ENCODE measurements at places on chromosomes 3 and 15.

DNA sequence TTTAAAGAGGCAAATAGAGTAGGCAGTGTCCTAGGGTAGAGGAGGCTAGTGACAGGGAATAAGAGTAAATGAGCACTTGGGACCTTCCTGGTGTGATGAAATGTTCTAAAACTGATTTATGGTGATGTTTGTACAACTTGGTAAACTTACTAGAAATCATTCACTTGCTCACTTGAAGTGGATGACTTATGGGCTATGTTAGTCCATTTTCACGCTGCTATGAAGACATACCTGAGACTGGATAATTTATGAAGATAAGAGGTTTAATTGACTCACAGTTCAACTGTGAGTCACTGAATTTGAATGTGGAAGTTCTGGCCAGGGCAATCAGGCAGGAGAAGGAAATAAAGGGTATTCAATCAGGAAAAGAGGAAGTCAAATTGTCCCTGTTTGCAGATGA lies 31.7 kb upstream of the DHX36 start:
- no peak for DNase-seq

GRCh38 chr15:52383100-52383588 lies 87.5 kb upstream of the MYO5C start:
- no peak for DNase-seq

DNA sequence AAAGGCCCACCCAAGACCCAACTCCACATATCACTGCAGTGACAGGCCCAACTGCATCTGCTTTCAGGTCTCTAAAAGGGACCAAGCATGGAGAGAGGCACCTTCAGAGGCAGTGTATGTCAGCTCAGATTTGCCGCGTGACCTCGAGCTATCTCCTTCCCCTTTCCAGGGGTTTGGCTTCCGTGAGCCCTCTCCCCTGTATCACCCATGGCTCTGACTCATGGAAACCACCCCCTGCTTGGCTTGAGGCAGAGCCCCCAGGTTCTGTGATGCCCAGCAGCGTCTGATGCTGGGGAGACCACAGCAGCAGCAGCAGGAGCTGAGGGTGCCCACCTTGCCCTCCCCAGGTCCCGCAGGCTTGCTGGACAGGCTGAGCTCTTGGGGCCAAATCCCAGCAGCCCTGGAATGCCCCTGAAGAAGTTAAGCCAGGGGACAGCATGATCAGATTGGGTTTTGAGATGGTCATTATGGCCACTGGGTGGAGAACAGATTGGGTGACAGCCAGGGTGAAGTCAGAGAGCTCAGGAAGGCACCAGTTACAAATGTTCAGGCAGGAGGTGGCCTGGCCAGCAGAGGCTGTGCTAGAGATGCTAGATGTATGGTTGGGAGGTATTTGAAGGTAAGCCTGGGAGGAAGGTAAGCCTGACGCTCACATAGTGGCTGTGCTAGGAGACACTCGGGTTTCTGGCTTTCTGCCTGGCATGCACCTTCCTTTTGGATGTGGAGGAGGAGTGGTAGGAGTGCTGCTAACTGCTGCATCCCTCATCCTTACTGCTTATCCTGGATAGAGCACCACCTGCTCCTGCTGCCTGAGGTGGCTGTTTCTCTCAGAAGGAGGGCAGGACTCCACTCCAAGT lies 42.9 kb downstream of the FGD5 start:
- DNase-seq = no peak

- DNase-seq = no peak
Observed at GRCh38 chr3:196203846-196204245, 7.4 kb downstream of the ZDHHC19 start.

DNA sequence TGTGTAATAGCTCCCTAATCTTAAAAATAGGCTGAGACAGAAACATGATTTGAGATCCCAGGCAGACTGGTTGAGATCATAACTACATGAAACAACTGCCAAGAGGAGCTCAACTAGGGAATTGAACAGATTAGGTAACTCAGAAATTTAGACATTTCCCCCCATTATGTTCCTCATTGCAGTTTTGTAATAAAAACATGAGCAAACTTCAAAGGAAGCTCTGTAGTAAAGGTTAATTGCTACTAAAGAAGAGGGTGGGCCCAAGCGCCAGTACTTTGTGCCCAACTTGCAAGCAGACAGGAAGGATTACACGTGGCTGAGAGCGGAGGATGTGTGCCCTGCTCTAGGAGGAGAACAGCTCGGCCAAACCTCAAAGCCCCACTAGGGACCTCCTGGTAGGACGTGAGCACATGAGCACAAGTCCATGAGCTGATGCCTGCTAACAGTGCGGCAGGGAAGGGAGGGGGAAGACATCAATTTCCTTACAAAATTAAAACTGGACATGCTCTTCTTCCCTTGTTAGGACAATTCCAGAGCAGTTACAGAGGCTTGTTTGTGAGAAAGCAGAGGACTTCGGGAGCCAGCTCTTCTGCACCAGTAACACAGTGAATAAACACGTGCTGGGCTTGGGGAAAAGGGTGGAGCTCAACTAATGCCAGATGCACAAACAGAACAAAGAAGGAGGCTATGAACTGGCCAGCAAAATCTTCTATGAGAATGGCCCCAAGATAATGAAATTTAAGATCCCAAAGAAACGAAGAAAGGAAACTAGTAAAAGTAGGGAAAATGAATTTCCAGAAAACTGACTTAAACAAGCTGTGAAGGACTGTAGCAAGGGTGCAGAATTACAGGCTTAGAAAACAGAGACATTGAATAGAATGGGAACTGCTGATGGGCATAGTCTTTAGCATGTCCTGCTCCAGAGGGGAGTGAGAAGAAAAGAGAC lies 275.5 kb downstream of the MECOM start:
- DNase-seq = peak; percentile 27

DNA sequence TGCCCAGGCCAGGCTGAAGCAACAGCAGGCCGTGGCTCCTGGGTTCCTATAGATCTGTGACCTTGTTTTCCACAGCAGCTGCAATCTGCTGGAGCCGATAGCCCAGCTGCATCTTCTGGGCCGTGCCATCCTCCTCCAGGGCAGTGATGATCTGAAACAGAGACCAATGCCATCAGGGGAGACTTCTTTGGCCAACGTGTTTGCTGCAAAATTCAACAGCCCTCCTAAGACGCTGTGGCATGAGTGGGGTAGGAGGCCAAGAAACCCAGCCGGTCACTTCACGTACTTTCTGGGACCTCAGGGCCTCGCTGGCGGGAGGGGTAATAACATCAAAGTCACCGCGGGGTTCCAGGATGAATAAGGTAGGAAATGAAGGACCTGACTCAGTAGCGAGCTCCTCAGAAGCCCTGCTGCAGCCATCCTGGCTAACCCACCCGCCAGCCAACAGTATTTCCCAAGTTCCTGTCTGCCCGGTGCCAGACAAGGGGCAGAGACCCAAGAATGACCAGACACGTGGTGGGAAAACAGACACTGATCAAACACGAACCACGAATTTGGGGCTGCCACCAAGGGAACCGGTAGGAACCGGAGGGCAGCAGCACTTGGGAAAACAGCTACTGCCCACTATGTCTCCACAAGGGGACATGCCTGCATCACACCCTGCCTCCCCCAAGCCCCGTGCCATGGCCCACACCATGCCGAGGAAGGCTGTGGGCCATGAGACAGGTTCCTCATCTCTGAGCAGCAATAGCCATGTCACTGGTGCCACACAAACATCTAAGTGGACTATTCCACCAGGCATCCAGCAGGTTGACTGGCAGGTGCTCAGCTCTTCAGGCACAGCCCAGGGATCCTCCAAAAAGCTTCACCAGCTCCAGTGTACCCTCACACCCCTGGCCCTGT lies 25.2 kb downstream of the PLXNB1 start:
- no peak for DNase-seq

- no peak for DNase-seq
Observed at GRCh38 chr3:114286266-114286665, 7.6 kb upstream of the TIGIT start.

DNA sequence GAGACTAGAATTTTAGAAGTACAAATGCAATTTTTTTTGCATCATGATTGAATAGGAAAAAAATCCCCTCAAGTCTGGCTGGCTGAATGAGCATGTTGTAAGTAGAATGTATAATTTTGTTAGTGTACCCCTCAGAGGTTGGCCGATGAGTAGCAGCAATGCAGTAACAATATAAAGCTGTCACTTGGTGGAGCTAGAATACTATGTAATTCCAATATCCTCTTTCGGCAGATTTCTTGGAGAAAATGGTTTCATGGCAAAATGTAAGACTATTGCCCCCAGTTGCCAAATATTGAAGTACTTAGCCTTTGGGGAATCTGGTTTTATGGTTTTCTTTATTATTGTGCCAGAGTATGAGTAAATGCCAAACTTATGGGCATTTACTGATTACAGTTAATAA lies 39.8 kb upstream of the SGO1 start:
- DNase-seq = peak; percentile 55

GRCh38 chr3:142027735-142028134 lies 121.6 kb downstream of the TFDP2 start:
- peak; percentile 80 for DNase-seq

DNA sequence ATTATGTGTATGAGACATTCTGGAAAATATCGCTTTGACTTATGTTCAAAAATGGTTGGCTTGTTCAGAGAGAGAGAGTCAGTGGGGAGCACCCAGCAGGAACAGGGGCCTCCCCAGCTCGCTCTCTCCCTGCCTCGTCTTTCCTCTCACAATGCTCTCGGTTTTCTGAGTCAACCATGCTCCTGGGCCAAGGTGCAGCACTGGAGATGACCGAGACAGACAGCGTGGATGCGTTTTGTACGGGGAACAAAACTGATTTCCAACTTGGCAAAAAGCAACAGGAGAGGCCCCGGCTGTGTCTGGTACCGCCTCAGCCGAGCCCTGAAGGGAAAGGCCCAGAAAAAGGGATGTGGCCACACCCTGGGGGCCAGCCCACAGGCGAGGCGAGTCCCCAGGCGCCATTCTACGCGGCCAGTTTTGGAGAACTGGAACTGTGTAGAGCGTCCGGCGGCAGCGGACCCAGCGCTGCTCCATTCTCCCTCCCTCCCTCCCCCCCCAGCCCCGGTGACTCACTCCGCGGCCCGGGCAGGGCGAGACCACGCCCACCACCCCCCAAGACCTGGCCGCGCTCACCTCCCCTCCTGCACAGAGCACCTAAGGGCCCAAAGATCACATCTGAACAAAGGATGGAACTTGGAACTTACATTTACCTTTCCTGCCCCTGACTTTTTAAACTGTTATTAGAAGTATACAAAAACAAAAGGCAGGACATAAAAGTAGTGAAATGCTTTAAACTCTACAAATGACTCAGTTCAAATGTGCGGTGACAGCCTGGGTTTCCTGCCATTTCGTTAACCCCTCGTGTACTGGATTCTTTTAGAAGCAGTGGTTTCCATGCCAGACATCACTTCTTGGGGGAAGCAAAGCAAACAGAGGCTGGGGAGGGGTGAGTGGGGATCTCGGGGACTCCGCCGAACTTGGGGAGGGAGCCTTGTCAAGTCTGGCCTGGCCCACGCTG lies 12.7 kb downstream of the ATP10A start:
- DNase-seq = peak; percentile 66

DNA sequence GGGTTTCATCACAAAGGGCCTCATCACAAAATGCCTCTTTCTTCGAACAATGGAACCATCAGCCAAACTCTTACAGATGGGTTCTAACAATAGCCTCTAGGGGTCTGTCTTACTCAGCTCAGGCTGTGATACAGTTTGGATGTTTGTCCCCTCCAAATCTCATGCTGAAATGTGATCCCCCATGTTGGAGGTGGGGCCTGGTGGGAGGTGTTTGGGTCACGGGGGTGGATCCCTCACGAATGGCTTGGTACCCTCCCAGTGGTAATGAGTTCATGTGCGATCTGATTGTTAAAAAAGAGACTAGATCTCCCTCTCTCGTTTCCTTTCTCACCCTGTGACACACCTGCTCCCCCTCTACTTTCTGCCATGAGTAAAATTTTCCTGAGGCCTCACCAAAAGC lies 47.9 kb upstream of the LIPC start:
- DNase-seq = no peak

DNA sequence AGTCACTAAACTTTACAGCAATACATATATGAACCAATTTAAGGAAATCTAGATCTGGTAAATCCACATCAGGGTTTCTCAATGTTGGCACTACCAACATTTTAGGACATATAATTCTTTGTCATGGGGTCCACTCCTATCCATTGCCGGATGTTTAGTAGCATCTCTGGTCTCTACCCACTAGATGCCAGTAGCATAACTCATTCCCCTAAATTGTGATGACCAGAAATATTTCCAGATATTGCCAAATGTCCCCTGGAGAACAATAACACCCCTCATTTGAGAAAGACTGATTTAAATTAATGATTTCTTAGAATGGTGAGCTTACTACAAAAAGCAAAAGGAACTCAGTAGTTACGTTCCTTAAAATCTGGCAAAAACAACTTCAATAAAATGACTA lies 23.1 kb upstream of the ANKRD28 start:
- DNase-seq = no peak

GRCh38 chr3:16864610-16865313 lies 20.0 kb upstream of the PLCL2 start:
- DNase-seq = no peak

GRCh38 chr3:16174389-16174788 lies at the start of gene GALNT15:
Gene GALNT15 (plus strand): TSS chr3:16174680. CDS start chr3:16175152, 472 bp downstream.
- no peak for DNase-seq

DNA sequence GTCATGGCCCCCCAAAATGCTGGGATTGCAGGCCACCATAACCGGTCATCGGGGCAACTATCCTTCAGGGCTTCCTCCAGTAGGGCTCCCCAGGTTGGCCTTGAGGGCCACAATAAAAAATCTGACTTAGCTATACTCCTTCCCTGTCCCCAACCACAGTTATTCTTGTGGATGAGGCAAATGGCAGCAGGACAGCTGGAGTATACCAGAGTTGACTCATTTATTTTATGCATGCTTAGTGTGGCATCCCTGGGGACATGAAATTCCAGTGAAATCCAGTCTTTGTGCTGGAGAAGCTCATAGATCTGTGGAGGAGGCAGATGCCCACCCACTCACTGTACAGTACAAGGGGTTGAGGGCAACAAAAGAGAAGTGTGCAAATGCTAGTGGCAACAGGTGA lies 109.5 kb downstream of the RORA start:
- DNase-seq = no peak

GRCh38 chr15:68097029-68097428 lies 42.9 kb downstream of the PIAS1 start:
- DNase-seq = peak; percentile 40

GRCh38 chr15:70023769-70024491 lies 73.8 kb downstream of the TLE3 start:
- no peak for DNase-seq

GRCh38 chr15:36905908-36906307 lies 194.4 kb downstream of the MEIS2 start:
- no peak for DNase-seq

DNA sequence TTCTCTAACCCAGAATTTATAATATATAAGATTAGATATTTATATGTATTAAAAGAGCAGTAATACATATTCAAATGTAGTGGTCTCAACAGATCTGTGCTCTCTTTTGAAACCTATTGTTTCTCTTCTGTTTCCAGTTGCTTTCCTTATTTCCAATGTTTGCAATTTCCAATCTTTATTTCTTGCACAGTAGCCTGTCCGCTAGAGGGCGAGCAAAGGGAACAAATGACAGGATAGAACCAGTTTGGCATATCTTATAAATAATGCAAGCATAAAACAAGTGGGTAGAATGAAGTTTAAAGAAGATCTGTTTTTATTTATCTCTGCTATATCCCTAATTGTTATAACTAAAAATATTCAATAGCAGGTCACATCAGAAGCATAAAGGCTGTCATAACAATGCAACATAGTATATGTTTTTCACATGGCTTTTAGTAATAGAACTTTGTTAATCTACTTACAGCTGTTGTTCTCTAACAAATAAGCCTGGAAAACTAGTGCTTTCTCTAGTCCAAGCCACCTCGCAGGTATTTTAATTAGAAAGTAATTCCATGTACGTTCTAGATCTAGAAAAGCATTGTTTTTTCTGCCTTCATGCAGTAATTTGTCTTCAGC lies 15.1 kb upstream of the TCAIM start:
- DNase-seq = peak; percentile 88

All from hematopoietic multipotent progenitor cell treated with erythropoietin and hydrocortisone succinate and interleukin-3 and kit ligand, for 6 days (in vitro differentiated cells).